ENCODE measurements at places on chromosomes 6 and 20. TPM values are rescaled to one million over a fixed set of nuclear protein-coding genes. Genes with fewer than 3 reads are reported as not detected.
A peak's percentile ranks its signal among the peaks of the same experiment; 100 is the strongest.

- no peak overlapping the region for H3K27ac ChIP-seq
- H3K27me3 ChIP-seq: no peaks in the 10 kb centered on the region
- no peaks in the 10 kb centered on the region for H3K4me1 ChIP-seq
- H3K4me3 ChIP-seq: no peak overlapping the region
- no peaks in the 10 kb centered on the region for H3K36me3 ChIP-seq
Measured at GRCh38 chr20:47110819-47111218, 216.2 kb downstream of the EYA2 start.

DNA sequence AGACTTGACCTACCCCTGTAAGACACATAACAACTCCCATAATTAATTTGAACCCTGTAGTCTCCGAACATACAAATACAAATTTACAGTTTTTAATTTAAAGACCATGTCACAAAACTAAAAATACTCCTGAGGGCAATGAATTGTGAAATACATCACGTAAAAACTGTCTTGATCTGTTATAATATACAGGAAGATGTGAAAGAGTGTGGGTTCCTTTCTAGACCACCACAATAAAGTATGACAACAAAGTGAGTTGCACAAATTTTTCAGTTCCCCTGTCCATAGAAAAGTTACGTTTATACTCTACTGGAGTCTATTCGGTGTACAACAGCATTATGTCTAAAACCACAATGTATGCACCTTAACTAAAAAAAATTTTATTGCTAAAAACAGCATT is 11.0 kb upstream of the BLOC1S5 start:
- H3K4me3 ChIP-seq: no peak overlapping the region
- H3K27me3 ChIP-seq: no peaks in the 10 kb centered on the region
- H3K36me3 ChIP-seq: peaks cover 16% of the 10 kb centered on the region
- DNase-seq: no peak
- peaks cover 20% of the 10 kb centered on the region for H3K4me1 ChIP-seq

DNA sequence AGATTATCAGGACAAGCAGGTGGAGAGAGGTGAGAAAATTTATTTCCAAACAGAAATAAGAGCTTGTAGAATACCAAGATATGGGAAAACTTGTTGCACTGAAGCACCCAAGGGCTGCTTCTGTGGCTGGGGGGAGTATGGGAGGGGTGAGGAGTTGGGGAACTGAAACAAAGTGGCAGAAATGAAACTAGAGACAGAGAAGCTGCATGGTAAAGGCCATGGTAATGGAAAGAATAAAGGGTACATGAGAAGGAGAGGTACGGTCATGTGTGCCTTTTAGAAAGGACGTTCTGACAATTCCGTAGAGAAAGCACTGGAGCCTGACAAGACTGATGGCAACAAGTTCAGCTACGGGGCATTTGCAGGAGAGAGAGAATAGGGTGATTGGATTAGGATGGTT is 51.6 kb upstream of the RIN2 start:
- no peaks in the 10 kb centered on the region for H3K4me1 ChIP-seq
- no peaks in the 10 kb centered on the region for H3K36me3 ChIP-seq
- no peak for DNase-seq
- no peaks in the 10 kb centered on the region for H3K27me3 ChIP-seq
- no peak overlapping the region for H3K4me3 ChIP-seq
- H3K27ac ChIP-seq: no peak overlapping the region

- DNase-seq: no peak
- no peak overlapping the region for H3K27ac ChIP-seq
- no peaks in the 10 kb centered on the region for H3K36me3 ChIP-seq
- no peaks in the 10 kb centered on the region for H3K27me3 ChIP-seq
- H3K4me3 ChIP-seq: no peak overlapping the region
Measured at GRCh38 chr6:80527552-80528052, 421.1 kb downstream of the BCKDHB start.

DNA sequence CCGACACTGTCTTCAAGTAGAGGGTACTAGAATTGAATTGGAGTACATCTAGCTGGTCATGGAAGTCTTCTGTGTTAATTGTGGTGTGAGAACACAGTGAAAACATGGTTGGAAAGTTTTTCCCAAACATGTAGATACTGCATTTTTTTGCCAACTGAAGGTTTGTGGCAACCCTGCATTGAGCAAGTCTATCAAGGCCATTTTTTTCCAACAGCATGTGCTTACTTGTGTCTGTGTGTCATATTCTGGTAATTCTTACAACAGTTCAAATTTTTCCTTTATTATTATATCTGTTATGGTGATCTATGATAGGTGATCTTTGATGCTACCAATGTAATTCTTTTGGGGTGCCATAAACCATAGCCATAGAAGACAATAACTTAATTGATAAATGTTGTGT is 147.0 kb downstream of the MYB start:
- H3K36me3 ChIP-seq: peaks cover 20% of the 10 kb centered on the region
- no peak for DNase-seq
- H3K4me3 ChIP-seq: no peak overlapping the region
- H3K27me3 ChIP-seq: no peaks in the 10 kb centered on the region

DNA sequence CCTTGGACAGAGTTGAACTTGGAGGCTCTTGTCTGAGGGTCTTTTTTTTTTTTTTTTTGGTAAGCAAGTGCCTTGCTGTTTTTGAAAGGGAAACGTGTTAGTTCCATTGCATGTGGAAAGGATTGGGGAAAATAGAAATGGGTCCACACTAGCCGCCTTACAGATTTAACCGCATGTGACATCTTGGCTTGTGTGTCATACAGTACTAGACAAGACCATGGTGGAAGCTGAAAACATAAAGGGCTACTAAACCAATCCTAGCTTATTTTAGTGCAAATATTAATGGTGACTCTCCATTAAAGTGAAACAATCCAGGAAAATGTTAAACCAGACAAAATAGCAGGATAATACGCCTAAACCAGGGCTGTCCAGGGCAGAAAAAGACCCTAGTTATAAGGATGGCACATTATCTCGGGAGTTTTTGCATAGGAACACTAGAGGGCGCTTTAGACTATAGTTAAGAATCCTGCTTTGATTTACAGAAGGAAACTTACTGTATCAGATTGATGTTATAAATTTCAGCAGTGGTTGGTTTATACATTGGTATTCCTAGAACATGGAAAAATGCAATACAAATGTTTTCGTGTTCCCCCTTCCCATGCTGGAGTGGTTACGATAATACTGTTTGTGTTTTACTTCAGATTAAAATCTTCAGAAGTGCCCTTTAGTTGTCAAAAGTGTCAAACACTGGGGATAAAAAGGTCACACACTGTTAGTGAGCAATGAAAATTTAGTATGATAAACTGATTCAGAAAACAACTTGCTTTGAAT is 59.8 kb upstream of the DEK start:
- H3K4me1 ChIP-seq: no peaks in the 10 kb centered on the region
- H3K36me3 ChIP-seq: no peaks in the 10 kb centered on the region
- no peak overlapping the region for H3K4me3 ChIP-seq
- no peak overlapping the region for H3K27ac ChIP-seq
- peaks cover 4% of the 10 kb centered on the region for H3K27me3 ChIP-seq

DNA sequence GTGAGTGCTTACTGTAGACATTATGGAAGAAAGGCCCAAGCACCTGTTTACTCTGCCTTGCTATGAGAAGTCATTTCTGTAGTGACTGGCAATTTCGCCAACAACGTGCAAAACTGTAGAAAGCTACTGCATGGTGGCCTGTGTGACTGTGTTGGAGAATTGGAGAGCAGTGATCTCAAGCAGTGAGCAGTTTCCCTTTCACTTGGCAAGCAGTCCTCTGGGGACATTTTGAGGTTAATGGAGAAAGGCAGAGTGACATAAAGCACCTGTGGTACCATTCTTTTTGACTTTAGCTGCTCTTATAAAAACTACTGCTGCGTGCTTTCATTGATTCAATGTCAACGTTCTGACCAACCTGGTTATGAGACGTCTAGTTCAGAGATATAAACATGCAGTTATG is 382.6 kb upstream of the JAG1 start:
- no peak for DNase-seq
- no peaks in the 10 kb centered on the region for H3K27me3 ChIP-seq
- H3K27ac ChIP-seq: no peak overlapping the region
- no peak overlapping the region for H3K4me3 ChIP-seq
- H3K4me1 ChIP-seq: no peaks in the 10 kb centered on the region

DNA sequence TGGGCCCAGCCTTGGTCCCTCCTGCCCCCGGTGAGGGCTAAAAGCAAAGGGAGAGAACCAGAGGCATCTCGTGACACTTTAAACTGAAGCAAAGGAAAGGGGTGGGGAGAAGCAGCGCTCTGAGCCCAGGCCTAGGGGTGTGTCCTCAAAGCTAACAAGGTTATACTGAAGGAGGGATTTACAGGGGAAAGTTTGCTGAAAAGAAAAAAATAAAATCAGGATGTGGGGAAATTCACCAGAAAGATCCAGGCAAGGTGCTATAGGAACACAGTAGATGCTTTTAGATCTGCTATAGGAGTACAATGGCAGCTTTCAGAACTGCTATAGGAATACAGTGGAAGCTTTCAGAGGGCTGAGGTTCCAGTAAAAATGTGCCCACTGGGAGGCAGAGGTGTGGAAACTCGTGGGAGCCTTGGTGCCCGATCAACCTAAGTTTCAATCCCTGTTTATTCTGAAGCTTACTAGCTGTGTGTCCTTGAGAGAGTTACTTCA is at the start of gene COL9A1:
Gene COL9A1, minus strand, starts transcription at position 51 of the 492 bp plus-strand sequence. CDS start 160 bp downstream, outside the sequence.
- peaks cover 7% of the 10 kb centered on the region for H3K27me3 ChIP-seq
- H3K4me3 ChIP-seq: no peak within 1 kb of the TSS
- no peaks in the 10 kb centered on the region for H3K36me3 ChIP-seq

- H3K4me3 ChIP-seq: no peak overlapping the region
- no peak overlapping the region for H3K27ac ChIP-seq
- no peaks in the 10 kb centered on the region for H3K4me1 ChIP-seq
- H3K27me3 ChIP-seq: peaks cover 7% of the 10 kb centered on the region
- no peaks in the 10 kb centered on the region for H3K36me3 ChIP-seq
Measured at GRCh38 chr20:46221256-46221833, 87.0 kb downstream of the CDH22 start.

GRCh38 chr6:3433005-3433404 is 23.8 kb downstream of the SLC22A23 start:
- DNase-seq: no peak
- no peaks in the 10 kb centered on the region for H3K27me3 ChIP-seq
- H3K27ac ChIP-seq: no peak overlapping the region
- no peaks in the 10 kb centered on the region for H3K4me1 ChIP-seq

DNA sequence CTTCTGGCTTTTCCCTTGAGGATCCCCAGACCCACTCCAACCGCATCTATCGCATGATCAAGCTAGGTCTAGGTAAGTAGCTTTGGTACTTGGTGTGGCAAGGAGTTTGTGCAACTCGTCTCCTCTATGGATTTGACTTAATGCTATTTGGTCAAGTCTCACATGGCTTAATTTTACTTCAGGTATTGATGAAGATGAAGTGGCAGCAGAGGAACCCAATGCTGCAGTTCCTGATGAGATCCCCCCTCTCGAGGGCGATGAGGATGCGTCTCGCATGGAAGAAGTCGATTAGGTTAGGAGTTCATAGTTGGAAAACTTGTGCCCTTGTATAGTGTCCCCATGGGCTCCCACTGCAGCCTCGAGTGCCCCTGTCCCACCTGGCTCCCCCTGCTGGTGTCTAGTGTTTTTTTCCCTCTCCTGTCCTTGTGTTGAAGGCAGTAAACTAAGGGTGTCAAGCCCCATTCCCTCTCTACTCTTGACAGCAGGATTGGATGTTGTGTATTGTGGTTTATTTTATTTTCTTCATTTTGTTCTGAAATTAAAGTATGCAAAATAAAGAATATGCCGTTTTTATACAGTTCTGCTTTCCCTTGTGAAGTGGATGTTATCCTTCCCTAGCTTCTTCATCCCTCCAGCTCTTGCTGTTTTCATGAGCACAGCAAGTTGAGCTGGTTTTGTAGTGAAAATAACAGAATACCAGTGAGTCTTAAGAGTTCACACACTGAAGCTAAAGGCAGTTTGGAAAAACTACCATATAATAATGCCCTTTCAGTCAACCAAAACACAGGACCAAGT is 3.8 kb downstream of the SLC35B2 start:
- peak; percentile 91 for DNase-seq
- H3K27ac ChIP-seq: peak overlapping the region; percentile 69
- H3K36me3 ChIP-seq: peaks cover 87% of the 10 kb centered on the region
- peaks cover 68% of the 10 kb centered on the region for H3K4me1 ChIP-seq
- no peaks in the 10 kb centered on the region for H3K27me3 ChIP-seq

DNA sequence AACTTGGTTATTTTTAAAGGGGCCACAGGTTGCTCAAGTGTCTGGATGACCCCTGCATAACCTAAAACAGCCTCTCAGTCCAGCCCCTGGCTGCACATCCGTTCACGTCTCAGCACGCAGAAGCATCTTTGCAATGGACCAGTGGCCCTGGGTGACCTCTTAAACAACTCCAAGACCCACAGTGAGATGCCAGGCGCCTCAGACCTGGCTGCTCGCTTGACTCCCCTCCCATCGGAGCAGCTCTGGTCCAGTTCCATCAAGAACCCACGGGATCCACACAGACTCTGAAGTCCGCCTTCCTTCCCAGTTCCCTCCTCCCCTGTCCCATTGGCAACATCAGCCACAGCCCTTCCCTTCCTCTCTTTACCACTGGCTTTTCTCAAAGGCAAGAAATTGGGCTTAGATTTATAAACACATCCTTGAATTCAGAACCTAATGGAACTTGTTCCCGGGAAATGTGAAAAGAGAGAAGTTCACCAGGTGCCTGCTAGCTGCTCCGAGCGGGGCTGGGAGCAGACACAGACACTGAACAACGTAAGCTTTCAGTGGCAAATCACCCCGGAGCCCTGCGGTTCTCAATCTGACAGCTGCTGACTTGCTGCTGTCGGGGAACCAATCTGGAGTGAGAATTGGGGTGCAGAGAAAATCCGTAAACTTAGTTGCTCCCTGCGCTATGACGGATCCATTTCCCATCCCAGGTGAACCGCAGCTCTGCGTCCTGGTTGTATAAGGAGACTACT is 39.6 kb upstream of the MPC1 start:
- no peak overlapping the region for H3K27ac ChIP-seq
- H3K4me1 ChIP-seq: peaks cover 33% of the 10 kb centered on the region
- peaks cover 2% of the 10 kb centered on the region for H3K36me3 ChIP-seq
- no peak overlapping the region for H3K4me3 ChIP-seq
- DNase-seq: no peak

DNA sequence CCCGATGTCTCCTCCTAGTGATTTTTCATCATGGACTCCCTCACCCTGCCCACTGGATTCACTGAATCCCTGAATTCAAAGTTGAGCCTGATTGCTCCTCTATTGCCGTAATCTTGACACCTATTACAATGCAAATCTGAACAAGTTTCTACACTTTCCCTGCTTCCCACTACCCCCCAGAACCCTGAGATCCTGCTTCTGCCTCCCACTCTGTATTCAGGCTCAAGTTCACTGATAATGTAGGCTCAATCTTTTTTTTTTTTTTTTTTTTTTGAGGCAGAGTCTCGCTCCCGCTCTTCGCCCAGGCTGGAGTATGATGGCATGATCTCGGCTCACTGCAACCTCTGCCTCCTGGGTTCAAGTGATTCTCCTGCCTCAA is 3.6 kb upstream of the DCBLD1 start:
- H3K36me3 ChIP-seq: peaks cover 2% of the 10 kb centered on the region
- H3K27ac ChIP-seq: no peak overlapping the region
- peaks cover 64% of the 10 kb centered on the region for H3K27me3 ChIP-seq
- peaks cover 16% of the 10 kb centered on the region for H3K4me1 ChIP-seq
- DNase-seq: no peak
- H3K4me3 ChIP-seq: no peak overlapping the region

- H3K4me1 ChIP-seq: no peaks in the 10 kb centered on the region
- no peak overlapping the region for H3K27ac ChIP-seq
- peaks cover 23% of the 10 kb centered on the region for H3K27me3 ChIP-seq
- no peak overlapping the region for H3K4me3 ChIP-seq
- DNase-seq: no peak
Measured at GRCh38 chr6:6766230-6766905, 177.8 kb downstream of the LY86 start.

Gene HMGCLL1
- total RNA-seq: not detected

Gene PAX1
- total RNA-seq: not detected

Gene PSMB8
- 342 TPM for total RNA-seq

Gene STK4
- total RNA-seq: 143 TPM

Gene GSTA5
- total RNA-seq: not detected

Gene NDUFAF4
- 71.8 TPM for total RNA-seq

Gene PNLDC1
- 0.97 TPM for total RNA-seq

Gene SNAI1
- total RNA-seq: 2.3 TPM

All from activated CD4-positive, alpha-beta T cell treated with anti-CD3 and anti-CD28 coated beads, Interleukin-2, amount 10 ng/mL, durations not matched to agents 24 days and 14 days (primary cell).